T follicular helper cell (primary cell): ENCODE measurements at places on chromosomes 5 and 9.

DNA sequence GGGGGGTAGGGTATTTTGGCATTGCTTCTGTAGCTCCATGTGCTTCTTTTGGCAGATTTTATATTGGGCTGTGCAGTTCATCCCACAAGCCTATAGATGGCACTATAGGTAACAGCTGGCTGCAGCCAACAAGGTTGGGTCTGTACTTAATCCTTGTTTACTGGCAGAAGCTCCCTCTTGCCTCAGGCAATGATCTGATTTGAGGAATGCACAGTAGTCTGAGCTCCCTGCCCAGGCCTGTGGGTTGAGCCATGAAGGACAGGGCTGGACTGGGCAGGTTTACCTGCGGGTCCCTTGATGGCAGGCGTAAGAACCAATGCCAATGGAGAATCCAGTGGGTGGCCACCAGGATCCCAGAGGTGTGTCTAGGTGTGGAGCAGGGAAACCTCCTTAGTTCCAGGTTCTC, 11.7 kb upstream of the OR1J2 start:
- no peak for DNase-seq

DNA sequence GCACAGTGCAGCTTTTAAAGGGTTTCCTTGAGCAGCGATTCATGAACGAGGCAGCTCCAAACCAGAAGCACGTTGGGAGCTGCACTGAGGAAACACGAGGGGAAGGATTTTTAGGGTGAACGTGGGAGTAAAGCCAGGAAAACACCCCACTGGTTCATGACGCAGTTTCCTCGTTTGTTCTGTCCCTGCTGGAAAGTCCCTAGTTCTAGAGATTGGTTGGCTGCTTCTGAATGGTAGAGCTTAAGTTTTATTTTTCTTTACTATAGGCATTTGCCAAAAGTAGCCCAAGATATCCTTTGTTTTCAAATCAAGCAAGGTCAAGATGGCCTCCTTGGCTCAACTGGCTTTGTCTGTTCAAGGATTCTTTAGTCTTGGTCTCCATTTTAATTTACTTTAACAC, 116.5 kb upstream of the CACNA1B start:
- no peak for DNase-seq

DNA sequence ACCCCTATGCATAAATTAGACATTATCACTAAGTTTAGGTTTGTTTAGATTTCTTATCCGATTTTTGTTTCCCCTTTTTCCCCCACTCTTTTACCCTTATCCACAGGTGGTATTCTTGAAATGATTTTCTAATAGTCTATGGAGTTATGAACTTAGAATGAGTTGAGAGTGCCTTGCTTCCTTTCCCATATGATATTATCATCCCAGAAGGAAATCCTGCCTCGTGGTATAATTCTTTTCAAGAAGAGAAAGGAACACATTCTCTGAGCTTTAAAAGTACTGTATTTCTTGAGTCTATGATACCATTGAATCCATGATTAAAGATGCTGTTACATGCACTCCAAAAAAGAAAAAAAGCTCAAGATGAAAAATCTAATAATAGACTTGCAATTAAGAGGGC, 76.9 kb upstream of the ADAMTSL1 start:
- no peak for DNase-seq

DNA sequence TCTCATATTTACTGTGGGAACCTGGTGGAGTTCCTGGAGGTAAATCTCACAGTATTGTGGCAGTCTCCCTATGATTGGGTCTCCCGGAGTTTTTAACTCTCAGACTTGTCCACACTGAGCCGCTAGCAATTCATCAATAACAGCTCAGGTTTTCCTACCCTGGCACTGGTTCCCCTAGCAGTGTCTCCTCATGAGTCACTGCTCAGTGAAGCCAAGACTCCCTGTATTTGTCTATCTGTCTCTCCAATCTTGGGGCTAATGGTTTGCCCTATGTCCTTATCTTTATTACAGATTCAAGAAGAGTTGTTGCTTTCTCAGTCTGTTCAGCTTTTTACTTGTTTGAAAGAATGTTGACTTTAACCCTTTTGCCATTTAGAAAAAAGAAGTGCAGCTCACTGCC, 176.7 kb upstream of the FGF10 start:
- DNase-seq, result no peak

DNA sequence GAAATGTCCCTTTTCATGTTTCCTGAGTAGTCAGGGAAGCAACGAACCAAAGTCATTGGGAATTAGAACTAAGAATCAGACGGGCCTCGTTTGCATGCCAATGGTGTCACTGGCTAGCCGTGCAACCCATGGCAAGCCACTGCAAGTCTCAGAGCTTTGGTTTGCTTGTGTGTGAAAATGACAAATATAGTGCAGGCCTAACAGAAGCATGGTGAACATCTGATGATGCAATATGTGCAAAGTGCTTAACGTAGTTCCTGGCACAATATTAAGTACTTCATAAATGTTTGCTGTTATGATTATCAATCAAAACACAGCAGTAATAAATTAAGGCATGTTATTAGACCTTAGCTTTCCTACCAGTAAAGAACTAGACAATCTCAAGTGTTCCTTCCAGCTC, 118.0 kb upstream of the TRIM32 start:
- DNase-seq, result no peak

DNA sequence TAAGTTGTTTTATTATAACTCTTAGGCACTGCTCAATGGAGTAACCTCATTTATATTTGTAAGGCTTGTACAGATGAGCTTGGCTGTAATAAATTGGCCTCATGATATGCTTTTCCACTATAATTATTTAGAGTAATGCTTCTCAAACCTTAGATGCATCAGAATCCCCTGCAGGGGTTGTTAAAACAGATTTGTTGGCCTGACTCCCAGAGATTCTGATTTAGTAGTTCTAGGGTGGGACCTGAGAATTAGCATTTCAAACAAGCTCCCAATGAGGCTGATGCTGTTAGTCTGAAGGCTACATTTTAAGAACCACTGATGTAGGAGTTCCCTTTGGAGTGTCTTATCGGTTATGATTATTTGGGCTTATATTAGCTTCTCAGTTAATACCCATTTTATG, 38.2 kb upstream of the ARSB start:
- no peak for DNase-seq

GRCh38 chr5:337563-338130, 16.1 kb downstream of the AHRR start:
- no peak for DNase-seq

- DNase-seq, result no peak
Observed at GRCh38 chr9:7546261-7546660, 253.3 kb downstream of the DMAC1 start.

DNA sequence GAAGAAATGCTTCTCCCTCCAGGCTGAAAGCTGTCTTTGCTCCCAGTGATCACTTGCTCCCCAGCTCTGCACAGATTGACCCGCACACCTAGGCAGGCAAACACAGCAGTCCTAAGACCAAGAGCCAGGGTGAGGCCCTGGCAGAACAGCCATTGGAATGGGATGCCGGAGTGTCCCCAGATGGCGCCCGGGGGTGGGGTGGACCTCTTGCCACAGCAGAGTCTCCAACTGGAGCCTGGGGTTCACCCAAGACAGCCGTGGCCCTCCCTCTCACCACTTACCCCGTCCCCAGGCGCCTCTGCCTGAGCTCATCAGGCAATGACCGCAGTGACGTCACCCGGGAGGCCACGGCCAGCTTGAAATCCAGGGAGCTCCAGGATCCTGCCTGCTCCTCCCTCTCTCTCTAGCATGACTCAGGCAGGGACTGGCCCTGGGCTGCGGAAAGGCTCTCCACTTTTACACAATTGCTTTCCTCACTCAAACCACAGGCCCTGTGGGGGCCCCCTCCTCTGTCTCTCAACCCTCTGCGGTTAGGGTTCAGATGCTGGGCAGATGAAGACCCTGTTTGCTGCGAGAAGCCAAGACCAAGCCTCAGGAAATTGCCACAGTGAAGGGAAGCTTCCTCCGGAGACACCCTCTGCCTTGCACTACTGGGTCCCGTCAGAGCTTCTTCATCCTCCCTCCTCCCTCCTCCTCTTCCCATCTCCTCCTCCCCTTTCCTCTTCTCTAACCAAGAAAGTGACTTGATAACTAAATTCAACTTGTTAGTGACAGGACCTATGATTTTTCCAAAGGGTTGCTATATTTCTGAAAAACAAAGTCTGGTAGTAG, 24.3 kb upstream of the PTGES start:
- DNase-seq, result no peak

- no peak for DNase-seq
Observed at GRCh38 chr9:105259731-105260612, 15.5 kb downstream of the SLC44A1 start.

DNA sequence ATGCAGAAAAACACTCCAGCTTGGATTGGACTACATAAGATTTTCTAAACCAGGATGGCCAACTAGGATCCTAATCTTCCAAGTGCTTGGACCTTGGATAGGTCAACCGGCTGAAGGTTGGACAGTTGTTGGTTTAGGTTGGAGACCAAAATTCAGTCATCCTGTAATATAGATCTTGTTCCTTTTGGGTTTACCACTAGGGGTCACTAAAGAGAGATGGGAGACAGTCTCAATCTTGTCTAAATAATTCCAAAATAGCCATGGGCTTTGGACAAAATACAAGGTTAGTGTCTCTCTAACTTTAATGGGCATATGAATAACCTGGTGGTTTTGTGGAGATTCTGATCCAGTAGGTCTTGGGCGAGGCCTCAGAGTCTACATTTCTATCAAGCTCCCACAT, 148.7 kb upstream of the ERCC6L2 start:
- no peak for DNase-seq

DNA sequence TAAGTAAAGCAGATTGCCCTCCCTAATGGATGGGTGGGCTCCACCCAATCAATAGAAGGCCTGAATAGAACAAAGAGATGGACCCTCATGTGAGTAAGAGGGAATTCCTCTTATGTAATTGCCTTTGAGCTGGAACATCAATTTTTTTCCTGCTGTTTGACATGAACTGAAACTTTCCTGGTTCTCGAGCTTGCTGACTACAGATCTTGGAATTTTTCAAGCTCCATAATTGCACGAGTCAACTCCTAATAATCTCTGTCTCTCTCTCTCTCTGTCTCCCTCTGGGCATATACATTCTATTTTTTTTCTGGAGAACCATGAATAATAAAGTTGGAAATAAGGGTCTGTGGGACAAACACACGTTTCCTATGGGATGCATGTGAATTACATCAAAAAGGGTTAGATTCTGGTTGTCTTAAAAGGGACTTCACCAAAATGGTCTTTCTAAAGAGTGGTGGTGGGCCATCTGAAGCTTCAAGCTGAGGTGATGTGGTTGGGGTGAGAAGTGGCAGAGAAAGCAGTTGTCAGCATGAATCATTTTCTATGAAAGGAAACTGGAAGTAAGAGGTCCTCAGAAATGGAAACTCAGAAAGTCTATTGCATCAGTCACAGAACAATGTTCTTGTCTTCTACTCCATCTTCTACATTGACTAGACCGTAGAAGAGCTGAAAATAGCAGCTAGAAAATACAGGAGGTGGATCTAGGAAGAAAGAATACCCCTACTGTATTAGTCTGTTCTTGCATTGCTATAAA, 47.0 kb upstream of the HOMER1 start:
- no peak for DNase-seq

- DNase-seq, result no peak
Observed at GRCh38 chr9:38039090-38039906, 29.7 kb downstream of the SHB start.

GRCh38 chr5:179123109-179123426, 62.9 kb downstream of the ZNF354C start:
- DNase-seq, result no peak

DNA sequence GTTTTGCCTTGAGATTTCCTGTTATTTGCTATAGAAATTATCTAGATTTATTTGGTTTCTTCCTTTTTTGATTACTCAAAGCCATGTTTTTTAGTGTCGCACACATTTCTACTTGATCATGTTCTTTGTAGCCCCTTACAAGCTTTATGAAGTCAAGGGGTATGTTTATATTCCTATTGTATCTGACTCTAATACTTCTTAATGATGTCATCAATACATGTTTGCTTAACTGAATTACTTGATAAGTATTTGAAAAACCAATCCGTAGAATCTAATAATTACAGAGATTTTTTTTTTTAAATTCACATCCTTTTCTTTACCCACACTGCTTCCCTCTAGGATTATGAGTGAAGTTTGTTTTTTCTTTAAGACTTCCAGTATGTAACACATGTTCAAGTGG, 53.0 kb downstream of the CDC42SE2 start:
- no peak for DNase-seq

DNA sequence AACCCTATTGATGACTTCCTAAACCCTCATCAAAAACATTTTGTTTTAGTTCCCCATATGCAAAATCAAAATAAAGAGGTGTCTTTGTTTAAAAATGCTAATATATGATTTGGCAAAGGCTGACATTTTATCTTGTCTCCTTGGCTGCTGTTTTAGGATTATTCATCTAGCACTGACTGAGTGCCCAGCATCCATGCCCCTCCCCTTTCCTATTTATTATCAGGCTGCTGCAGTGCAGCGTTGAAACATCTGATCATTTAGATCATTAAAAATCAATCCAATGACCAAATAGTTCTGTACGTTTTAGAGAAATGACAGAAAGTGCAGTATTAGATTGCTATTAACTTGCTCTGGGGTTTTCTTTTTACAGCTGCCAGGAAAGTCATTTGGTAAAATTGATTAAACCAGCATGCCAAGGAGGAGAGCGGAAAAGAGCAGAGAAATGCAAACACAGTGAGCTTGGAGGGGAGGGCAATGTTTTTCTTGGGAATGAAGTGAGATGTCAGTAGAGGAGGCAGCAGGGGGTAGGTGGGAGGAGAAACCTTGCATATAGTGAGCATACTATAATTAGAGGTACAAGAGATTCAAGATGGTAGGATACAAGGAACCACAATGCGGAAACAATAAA, 286.3 kb downstream of the PDE4D start:
- no peak for DNase-seq
